ENCODE measurements at places on chromosomes 7 and 10.

DNA sequence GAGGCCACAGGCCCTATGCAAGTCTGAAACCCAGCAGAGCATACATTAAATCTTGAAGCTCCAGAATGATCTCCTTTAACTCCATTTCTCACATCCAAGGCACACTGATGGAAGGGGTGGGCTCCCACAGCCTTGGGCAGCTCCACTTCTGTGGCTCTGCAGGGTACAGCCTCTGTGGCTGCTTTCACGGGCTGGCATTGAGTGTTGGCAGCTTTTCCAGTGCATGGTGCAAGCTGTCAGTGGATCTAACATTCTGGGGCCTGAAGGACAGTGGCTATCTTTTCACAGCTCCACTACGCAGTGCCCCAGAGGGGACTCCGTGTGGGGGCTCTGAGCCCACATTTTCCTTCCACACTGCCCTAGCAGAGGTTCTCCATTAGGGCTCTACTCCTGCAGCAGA is 265.7 kb upstream of the MAGI2 start:
- no peak for DNase-seq

- DNase-seq = peak; percentile 43
Observed at GRCh38 chr10:5434017-5434753, 21.8 kb downstream of the NET1 start.

- no peak for DNase-seq
Observed at GRCh38 chr7:36923943-36924436, 199.7 kb upstream of the AOAH start.

- no peak for DNase-seq
Observed at GRCh38 chr10:104895541-104895940, 254.5 kb downstream of the SORCS3 start.

- DNase-seq = peak; percentile 34
Observed at GRCh38 chr10:287814-288213, 152.6 kb downstream of the ZMYND11 start.

GRCh38 chr7:151247611-151248345 is 716 bp downstream of the SMARCD3 start:
- DNase-seq = no peak

DNA sequence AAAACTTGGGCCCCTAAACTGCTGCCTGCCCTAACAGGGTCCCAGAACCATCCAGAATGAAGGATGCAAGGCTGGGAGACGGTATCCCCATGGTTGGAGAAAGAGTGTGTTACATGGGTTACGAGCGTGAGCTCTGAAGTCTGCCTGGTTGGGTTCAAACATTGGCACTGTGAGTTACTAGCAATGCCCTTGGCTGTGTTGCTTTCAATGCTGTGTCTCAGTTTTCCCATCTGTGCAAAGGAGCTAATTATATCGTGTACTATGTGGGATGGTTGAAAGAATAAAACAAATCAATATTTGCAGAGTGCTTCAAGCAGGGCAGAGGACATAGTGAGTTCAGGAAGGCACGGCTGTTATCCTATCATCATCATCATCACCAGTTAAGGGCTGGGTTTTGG is 114.7 kb downstream of the ZMIZ1 start:
- DNase-seq = peak; percentile 49

DNA sequence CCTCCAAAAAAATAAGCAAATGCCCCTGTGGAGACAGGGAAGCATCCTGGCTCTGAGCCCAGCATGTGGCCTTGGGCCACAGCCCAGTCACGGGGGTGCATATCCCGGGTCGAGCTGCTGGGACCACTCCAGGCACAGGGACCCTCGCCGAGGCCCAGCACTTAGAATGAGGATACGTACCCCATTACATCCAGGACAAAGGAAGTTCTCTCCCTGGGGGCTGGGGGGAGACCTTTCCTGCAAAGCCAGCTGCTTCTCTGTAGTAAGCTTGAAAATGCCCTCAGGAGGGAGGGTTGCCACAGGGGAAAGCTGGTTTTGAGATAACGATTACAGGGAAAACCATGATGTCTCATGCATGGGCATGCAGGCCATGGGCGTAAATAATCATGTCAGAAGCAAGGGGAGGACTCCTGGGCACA is 75.5 kb downstream of the HIPK2 start:
- no peak for DNase-seq

GRCh38 chr10:8674230-8674629 is 619.7 kb downstream of the GATA3 start:
- no peak for DNase-seq

DNA sequence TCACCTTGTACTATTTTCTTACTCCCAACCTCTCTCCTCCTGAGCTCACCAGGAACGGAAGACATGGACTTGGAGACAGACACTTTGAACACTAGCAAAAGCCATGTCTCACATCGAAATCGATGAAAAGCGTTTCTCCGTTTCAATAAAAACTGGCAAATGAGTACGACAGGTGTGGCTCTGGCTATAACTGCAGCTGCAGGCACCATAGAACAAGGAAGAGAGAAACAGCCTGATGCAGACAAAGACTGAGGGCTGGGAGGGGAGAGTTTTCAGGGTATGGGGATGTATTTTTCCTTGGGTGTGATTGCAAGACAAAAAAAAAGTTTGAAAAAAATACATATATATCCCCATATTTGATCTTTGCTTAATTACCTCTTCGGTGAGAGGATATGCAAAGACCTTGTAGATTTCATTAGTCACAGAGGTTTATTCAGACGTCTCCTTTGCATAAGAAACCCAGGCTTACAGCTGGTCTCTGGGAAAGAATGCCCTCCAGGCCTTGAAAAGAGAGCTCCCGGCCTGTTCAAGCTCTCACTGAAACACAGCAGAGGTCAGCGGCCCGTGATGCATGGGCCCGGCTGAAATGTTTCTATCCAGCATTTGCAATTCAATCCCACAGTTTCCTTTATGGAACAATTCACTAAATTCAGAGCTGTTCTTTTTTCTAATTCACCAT is 63.1 kb downstream of the TLL2 start:
- DNase-seq = no peak

DNA sequence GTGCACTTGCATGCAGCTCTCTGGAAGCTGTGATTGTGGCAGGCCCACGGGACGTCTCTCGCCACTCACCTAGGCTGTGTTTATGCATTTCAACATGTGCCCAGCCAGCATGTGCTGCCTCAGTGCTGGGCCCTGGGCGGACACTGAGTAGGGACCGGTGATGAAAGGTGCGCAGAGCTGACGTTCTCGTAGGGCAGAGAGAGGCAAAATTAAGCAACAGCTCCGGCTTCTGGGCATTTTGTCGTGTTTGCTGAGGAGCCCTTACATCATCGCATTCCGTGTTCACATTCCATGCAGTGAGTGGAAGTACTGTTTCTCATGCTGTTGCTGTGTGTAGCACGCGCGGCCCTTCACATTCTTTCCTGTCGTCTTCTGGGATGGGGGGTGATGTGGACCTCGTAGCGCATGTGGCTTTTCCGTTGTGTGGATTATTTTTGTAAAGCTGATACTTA is 50.5 kb downstream of the PRF1 start:
- no peak for DNase-seq

DNA sequence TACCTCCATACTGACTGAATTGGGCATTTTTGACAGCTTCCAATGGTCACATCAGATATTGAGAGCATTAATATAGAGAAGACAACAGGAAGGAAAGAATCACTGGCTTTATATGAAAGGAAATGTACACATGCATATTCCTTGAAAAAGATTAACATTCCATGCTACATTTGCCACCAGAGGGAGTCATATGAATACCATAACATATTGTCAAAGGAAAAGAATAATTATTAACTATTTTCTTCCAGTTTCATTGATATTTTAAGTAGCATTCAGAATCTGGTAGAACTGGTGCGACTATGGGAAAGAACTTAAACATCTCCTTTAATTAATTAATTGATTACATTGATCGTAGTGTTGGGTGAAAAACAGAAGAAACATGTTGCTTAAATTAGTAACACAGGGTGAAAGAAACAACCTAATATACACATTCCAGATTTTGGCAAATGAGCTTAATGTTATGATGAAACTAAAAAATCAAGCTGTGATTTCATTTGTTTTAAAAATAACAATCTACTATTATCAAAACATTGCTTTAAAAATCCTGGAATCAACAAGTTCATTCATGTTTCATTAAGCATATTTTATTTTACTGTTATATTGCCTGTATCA is 71.5 kb downstream of the GPR85 start:
- DNase-seq = peak; percentile 50

DNA sequence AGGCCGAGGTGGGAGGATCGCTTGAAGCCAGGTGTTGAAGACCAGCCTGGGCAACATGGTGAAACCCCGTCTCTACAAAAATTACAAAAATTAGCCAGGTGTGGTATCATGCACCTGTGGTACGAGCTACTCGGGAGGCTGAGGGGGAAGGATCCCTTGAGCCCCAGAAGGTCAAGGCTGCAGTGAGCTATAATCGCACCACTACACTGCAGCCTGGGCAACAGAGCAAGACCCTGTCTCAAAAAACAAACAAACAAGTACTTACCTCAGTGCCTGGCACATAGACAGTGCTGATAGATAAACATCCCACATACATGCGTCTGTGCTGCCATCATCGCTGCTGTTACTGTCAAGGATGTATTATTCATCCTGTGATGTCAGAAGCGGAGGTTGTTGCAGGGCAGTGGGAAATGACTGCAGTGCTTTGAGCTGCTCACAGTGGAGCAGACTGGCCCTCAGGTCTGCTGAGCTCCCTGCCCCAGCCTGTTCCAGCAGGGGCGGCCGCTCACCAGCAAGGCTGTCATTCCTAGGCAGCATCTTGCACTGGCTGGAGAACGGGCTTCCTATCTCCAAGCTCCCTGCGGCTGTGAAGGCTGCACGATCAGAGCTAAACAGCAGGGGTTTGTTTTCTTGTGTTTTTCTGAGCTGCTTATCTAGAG is 18.6 kb downstream of the FOXK1 start:
- no peak for DNase-seq

DNA sequence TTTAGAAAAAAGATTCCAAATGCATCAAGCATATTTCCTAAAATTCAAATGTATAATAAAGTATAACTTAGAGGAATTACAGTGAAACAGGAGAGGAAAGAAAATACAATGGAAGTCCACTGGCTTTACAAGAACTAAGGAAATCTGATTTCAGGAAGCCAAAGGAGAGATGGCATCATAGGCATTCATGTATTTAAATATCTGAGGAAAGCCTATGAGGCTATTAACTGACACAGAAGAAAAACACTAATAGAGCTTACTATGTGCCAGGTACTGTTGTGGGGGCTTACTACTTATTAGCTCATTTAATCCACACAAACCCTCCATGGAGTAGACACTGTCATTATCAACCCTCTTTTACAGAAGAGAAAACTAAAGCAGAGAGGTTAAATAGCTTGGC is 92.2 kb downstream of the SRPK2 start:
- DNase-seq = no peak

DNA sequence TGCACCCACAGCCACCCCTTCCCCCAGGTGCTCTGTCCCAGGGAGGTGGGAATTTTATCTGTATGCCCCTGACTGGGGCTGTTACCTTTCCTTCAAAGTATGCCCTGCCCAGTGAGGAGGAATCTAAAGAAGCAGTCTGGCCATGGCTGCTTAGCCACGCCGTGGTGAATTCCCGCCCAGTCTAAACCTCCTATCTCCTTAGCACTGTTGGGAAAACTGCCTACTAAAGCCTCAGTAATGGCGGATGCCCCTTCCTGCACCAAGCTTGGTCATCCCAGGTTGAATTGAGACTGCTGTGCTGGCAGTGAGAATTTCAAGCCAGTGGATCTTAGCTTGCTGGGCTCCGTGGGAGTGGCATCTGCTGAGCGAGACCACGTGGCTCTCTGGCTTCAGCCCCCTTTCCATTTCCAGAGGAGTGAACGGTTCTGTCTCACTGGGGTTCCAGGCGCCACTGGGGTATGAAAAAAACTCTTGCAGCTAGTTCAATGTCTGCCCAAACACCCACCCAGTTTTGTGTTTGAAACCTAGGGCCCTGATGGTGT is 87.2 kb downstream of the ABCC2 start:
- DNase-seq = no peak

- DNase-seq = no peak
Observed at GRCh38 chr10:83886871-83887270, 252.4 kb upstream of the GHITM start.

DNA sequence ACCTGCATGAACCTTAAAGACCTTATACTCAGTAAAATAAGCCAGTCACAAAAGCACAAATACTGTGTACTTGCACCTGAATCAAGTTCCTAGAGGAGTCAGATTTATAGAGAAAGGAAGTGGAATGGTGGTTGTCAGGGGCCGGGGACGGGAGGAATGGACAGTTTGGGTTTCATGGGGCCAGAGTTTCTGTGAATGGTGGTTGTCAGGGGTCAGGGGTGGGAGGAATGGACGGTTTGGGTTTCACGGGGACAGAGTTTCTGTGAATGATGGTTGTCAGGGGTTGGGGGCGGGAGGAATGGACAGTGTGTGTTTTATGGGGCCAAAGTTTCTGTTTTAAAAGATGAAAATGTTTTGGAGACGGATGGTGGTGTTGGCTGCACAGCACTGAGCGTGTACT is 260.0 kb upstream of the MKI67 start:
- no peak for DNase-seq

GRCh38 chr10:123073187-123073586 is 62.6 kb upstream of the HMX3 start:
- no peak for DNase-seq

DNA sequence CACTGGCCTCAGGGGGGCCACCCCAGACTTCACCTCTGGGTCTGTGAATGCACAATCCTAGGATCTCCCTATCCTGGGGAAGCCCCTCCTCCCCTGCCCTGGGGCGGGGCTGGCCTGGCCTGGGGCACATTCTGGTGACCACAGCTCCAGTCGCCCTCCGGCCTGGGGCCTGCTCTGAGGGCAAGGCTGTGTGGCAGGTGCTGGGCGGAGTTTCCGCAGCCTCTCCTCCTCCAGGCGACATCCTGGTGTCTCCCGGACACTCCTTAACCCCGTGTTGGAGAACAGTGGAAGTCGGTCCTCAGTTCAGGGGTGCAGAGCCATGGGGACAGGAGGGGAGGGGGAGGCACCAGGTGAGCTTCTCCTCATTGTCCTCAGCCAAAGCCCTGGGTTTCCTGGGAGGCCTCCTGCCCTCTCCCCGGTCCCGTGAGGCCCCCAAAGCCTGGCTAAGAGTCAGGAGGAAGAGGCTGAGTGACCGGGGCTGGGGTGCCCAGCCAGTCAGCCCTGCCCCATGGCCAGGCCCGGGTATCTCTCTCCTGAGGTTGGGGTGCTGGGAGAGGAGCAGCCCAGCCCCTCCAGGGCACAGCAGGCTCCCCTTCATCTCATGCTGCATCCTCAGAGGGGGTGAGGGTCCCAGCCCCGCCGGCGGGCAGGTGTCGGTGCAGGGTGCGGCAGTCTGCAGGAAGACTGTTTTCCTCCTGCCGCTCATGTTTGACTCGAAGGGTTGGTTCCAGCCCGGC is 22.6 kb downstream of the UNCX start:
- no peak for DNase-seq

DNA sequence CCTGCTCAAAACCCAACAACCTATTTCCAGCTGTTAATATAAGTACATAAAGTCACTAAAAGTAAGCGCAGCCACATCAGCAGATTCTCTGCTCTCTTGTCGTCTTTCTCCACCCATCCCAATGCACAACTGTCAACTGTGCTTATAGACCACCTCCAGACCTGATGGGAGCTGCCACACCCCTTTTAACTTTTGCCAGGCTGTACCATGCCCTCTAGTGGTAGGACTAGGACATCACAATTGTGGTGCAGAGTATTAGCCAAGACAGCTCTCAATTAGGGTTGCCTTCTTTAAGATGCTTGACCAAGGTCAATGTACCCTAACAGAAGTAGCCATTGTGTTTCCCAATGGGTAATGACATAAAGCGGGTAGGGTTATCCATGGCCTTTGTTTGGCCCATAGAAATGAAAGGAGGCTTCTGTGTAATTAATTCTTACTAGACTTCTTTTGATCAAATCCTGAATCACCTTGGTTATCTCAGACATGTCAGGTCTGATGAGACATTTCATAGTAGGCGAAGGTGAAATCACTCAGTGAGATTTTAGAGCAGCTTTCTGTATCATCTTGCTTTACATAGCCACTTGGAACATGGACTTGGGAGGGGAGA is 68.1 kb downstream of the SCRN1 start:
- DNase-seq = peak; percentile 73
